Lung (tissue), 17 donors: ENCODE measurements at places on chromosomes 4 and X. TPM values are rescaled to one million over a fixed set of nuclear protein-coding genes. Genes with fewer than 3 reads are reported as not detected.

DNA sequence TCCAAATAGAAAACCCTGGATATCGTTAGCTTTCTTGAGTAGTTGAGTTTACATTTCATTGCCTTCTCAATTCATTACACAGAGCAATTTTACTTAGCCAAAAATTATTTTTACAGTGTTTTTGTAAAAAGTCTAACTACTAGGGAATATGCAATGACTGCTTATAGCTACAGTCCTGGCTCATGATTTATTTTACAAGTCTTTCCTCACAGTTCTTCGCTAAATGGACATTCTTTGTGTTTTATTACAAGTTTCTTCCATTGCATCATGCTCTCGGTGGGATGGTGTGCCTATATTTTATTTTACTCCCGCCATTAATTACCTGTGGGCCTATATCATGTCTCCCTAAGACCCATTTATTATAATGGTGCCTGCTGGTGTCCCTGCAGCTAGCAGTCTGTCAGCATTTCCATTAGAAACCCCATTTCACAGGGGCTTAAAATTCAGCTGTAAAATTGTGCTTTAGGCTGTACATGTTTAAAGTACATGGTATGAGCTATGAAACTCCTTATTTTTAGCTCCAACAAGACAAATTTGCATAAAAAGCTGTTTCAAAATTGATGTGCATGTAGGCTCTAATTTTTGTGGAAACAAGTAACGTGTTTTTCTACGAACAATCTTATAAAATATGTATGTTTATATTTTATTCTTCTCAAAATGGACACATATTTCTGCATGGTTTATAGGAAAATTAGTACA is 227.4 kb downstream of the SLC7A11 start:
- H3K4me3 ChIP-seq: no peak overlapping the region
- H3K4me1 ChIP-seq: no peaks in the 10 kb centered on the region

DNA sequence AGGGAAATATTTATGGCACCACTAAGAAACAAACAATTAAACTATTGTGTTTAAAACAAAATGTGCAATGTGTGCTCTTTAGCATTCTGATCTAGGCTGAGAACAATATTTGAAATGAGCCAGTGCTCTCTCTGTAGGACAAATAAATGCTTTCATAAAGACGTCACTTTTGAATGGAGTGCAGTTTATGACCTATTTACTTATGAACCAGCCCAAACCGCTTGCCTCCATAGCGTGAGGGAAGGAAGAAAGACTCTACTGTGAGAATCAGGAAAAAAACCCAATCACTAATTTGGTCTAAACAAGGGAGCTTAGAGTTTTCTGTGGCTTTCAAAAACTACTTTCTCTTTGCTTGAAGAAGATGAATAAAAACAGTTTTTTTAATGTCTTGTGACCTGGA is 39.4 kb downstream of the SAT1 start:
- no peak overlapping the region for H3K27ac ChIP-seq
- DNase-seq: peak; percentile 52
- H3K4me1 ChIP-seq: no peaks in the 10 kb centered on the region
- H3K36me3 ChIP-seq: no peaks in the 10 kb centered on the region
- H3K27me3 ChIP-seq: peaks cover 3% of the 10 kb centered on the region

DNA sequence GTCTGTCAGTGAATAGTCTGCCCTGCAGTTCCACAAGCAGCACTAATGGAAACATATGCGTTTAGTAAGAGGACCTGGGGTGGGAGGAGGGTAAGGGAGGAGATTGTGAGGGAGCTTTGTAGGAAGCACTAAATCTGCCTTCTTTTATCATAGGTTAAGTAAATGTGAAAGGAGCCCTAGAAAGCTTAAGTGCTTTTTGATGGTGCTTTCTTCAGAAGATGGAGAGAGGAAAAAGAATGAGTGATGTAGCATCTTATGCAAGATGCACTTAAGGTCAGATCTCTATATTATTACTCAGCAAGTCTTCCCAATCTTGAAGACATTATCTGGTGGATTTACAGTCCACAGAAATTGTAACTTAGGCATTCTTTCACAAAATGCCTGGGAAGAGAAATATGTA is 322.7 kb downstream of the PDHA2 start:
- no peaks in the 10 kb centered on the region for H3K27me3 ChIP-seq
- no peaks in the 10 kb centered on the region for H3K36me3 ChIP-seq
- no peaks in the 10 kb centered on the region for H3K4me1 ChIP-seq
- no peak overlapping the region for H3K27ac ChIP-seq
- no peak overlapping the region for H3K4me3 ChIP-seq

DNA sequence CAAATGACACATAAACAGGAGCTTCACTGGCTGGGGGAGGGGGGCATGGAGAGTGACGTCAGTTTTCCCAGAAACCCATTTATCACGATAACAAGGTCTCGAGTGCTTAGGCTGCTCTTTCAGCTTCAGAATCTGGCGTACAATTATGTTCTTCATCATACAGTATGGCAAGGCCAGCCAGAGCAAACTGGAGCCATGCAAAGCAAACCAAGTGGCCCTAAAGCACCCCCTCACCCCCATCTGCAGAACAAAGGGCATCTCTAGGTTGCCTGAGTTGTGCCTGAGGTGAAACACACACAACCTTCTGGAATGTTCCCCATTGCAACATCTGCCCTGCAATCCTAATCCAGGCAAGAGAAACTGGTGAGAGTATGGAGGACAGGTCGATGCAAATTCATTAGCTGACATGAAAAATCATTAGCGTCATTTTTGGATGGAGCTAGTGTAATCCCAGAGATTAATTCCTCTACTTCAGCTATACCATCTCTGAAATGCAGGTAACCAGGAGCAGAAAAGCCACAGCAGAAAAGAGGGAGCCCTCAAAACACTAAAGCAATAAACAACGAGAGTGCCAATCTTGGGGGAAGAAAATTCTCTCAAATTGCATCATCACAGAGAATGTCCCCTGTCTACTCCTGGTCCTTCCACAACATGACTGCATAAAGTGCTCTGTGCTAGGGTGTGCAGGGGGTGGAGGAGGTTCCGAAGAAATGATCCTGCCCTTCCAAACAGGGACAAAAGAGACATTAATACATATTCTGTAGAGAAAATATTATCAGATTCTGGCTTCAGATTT is 1.8 kb downstream of the SEPTIN6 start:
- DNase-seq: peak; percentile 19
- H3K4me1 ChIP-seq: no peaks in the 10 kb centered on the region
- no peaks in the 10 kb centered on the region for H3K36me3 ChIP-seq
- H3K27ac ChIP-seq: no peak overlapping the region

GAGE12H gene
- total RNA-seq: not detected

CENPVL3 gene
- total RNA-seq: not detected
